ENCODE measurements at places on chromosomes 2 and 18.

- DNase-seq: no peak
Observed at GRCh38 chr2:37667704-37668103, 3.7 kb downstream of the CDC42EP3 start.

DNA sequence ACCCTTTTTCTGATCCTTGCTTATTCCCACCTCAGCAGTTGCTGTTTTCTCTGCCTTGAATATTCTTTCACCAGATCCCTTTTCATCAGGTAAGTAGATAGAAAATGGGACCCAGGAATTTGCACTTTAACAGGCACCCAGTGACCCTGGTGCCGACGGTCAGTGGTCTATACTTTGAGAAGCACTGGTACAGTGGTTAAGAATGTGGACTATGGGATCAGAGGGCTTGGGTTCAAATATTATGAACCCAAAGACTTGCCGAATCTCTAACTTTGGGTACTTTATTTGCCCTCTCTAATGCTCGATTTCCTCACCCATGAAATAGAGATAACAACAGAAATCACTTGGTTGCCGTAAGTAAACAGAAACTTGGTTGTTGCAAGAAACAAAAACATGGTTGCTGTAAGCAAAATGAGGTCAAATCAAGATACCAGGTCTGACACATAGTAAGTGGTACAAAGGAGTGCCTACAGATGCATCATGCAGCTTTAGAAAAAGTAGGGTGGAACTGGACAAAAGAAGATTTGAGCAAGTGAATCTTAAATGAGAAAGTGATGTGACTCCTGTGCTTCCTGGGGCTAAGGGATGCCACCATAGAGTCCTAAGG lies 69.5 kb upstream of the GLS start:
- no peak for DNase-seq

DNA sequence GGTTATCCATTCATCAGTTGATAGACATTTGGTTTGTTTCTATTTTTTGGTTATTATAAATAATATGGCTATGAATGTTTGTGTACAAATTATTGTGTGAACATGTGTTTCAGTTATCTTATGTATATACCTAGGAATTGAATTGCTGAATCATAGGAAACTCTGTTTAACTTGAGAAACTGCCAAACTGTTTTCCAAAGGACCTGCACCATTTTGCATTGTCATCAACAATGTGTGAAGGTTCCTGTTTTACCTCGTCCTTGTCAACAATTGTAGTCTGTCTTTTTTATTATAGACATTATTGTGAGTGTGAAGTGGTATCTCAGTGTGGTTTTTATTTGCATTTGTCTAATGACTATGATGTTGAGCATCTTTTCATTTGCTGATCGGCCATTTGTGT lies 17.1 kb downstream of the PDK1 start:
- DNase-seq: no peak

GRCh38 chr2:84302513-84303412 lies 156.3 kb downstream of the SUCLG1 start:
- DNase-seq: peak; percentile 33

- DNase-seq: no peak
Observed at GRCh38 chr2:210169516-210170195, 1.6 kb downstream of the KANSL1L start.

GRCh38 chr2:71060871-71061270 lies 7.6 kb upstream of the NAGK start:
- DNase-seq: no peak

- DNase-seq: no peak
Observed at GRCh38 chr2:108029912-108030311, 43.6 kb downstream of the SLC5A7 start.

DNA sequence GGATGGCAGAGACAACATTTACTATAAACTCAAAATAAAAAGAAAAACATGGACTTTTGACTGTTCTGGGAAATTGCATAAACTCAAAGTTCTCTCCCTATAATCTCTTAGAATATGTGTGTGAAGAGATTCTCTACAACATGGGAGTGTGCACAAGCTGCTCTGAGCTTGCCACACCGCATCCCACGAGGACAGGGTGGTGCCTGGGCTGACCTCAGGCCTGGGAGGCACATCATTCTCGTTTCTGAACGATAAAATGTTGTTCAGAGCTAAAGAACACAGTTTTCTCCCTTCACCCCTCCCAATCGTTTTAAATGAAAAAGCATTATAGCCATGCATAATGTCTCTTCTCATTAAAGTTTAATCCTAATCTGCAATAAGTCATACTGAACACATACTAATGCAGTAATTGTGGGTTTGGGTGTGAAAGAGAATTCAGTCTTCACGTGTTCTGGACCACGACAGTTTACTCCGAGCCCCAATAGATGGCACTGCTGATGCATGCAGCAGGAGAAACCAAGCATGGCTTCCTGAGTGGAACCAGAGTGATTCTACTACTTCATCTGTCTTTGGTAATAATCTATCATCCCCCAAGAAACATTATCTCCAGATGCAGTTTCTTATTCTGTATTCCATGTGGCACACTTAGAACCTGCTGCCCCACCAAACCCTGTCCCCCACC lies 46.9 kb upstream of the LAMA1 start:
- DNase-seq: no peak

DNA sequence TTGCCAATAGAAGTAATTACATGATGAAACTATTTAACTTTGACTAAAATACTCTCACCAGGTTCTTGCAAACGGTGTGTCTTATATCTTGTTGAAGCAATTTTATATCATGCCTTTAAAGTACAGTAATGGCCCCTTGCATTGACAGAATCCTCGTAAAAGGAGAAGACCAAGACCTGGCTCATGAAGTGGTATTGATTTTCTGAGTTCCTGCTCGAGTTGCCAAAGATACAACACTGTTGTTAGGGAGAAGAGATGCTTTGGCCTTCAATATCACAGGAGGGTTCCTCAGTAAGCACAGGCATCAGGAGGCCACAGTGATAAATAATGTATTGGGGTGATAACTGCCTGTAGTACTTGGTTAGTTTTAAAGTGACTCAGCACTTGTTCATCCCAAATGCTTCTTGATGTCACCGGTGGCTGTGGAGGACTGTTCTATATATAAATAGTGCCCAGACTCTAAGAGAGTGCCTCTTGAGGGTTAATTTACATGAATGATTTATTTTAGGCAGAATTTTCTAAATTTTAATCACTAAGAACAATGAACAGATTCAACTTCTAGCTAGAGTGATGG lies 571.7 kb upstream of the FANCL start:
- DNase-seq: no peak

GRCh38 chr2:183172220-183172887 lies 48.1 kb downstream of the NUP35 start:
- DNase-seq: no peak

- DNase-seq: no peak
Observed at GRCh38 chr2:199395311-199395710, 62.4 kb downstream of the SATB2 start.

- no peak for DNase-seq
Observed at GRCh38 chr2:203691149-203691548, 15.3 kb upstream of the CD28 start.

GRCh38 chr18:56083523-56084287 lies 495.7 kb upstream of the TCF4 start:
- DNase-seq: no peak

Measured in LNCaP clone FGC (cell line).